Left lung (tissue), 14 donors: ENCODE measurements at places on chromosomes 4 and X. TPM values are rescaled to one million over a fixed set of nuclear protein-coding genes. Genes with fewer than 3 reads are reported as not detected.

GRCh38 chr4:118948545-118949144, 60.0 kb downstream of the SYNPO2 start:
- H3K4me1 ChIP-seq: no peaks in the 10 kb centered on the region
- H3K27ac ChIP-seq: no peak overlapping the region
- H3K36me3 ChIP-seq: no peaks in the 10 kb centered on the region
- H3K4me3 ChIP-seq: no peak overlapping the region
- H3K27me3 ChIP-seq: no peaks in the 10 kb centered on the region

- peaks cover 5% of the 10 kb centered on the region for H3K4me1 ChIP-seq
- no peak overlapping the region for H3K4me3 ChIP-seq
- H3K27ac ChIP-seq: no peak overlapping the region
- H3K27me3 ChIP-seq: peaks cover 26% of the 10 kb centered on the region
- DNase-seq: no peak
Measured at GRCh38 chrX:20116087-20116576, 575 bp downstream of the MAP7D2 start.

DNA sequence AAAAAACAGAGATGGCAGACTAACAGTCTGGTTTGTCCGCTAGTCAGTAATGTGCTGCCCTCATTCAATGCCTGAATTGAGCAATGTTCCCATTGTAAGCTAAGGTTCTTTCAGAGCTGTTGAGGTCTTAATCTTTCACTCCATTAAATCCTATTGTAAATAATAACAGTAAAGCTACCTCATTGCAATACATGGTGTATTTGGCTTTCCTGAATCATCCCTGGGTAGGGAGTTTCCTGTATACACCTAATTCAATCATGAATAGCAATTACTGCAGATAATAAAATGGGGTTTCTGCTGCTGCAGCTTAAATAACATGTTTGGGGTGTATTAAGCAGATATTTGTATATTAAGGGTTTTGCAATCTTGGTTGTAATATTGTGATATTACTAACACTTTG, 1100.2 kb upstream of the INTU start:
- H3K27ac ChIP-seq: no peak overlapping the region
- no peak overlapping the region for H3K4me3 ChIP-seq
- no peaks in the 10 kb centered on the region for H3K36me3 ChIP-seq
- DNase-seq: no peak
- H3K27me3 ChIP-seq: no peaks in the 10 kb centered on the region

SERPINA7 gene
- total RNA-seq: not detected

NXF2 gene
- total RNA-seq: 0.24 TPM

DNA sequence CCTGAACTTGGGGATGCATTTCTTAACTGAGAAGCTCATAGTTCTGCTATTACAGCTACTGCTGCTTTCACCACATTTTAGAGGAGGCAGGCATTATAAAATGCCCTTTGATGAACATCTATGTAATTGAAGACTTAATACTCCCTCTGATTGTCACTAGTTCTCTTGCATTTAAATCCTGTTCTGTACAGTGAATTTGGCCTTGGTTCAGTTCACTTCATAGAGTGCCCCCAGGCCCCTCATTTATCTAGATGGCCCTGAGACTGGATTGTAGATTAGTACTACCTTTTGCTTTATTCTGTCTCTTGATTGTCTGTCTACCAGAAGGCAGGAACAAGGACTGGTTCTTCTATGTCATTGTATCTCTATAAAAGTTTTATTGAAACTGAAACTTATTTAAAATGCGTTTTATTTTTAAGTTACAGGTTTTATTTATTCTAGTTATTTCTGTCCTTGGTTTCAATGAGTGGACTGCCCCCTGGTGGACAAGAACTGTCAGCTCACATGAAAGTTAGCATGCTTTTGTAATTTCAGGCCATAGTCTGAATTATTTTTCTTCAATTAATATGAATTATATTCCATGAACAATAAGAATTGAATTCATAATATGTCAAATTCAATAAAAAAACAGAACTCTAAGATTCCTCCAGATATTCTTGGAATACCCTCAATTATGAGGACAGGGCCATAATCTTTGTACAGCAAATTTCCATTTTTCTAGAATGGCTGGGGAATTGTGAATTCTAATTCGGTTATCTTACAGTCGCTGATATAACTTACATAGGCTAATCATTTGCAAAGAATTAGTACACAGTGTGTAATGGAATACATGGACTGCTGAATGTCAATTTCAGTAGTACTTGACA, 47.2 kb upstream of the TMEM33 start:
- H3K4me1 ChIP-seq: no peaks in the 10 kb centered on the region
- DNase-seq: peak; percentile 55
- H3K36me3 ChIP-seq: no peaks in the 10 kb centered on the region
- no peak overlapping the region for H3K27ac ChIP-seq
- H3K27me3 ChIP-seq: peaks cover 61% of the 10 kb centered on the region

SLC26A1 gene
- 0.35 TPM for total RNA-seq

DNA sequence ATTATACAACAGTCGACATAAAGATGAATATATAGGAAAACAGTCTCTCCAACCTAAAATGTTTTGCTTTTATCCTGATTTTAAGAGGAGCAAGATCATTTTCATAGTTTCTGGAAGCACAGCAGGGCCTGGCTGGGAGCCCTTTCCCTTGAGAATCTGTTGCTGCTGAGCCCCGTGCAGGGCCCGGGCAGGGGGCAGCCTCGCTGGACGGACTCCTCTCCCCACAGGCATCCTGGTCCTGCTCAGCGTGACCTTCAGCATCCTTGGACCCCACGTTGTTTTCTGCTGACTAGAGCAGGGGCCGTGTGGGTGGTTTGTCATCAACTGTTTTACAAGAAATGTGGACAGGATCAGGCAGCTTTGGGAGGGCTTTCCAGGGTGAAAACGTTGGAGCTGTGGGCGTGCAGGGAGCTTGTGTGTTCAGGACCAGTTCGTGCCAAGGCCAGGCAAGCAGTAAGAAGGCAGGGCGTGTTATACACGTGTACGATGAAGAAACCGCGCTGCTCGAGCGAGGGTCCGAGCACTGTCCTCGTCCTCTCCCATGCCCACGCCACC, 25.0 kb downstream of the CPZ start:
- no peaks in the 10 kb centered on the region for H3K27me3 ChIP-seq
- DNase-seq: peak; percentile 48
- no peaks in the 10 kb centered on the region for H3K4me1 ChIP-seq
- H3K27ac ChIP-seq: no peak overlapping the region
- no peak overlapping the region for H3K4me3 ChIP-seq

YY2 gene
- total RNA-seq: 2.3 TPM
